Activated T-cell treated with anti-CD3 and anti-CD28 coated beads, Interleukin-2, amount 50 U/mL, for 72 hours (primary cell): ENCODE measurements at places on chromosomes 12 and 14. TPM values are rescaled to one million over a fixed set of nuclear protein-coding genes. Genes with fewer than 3 reads are reported as not detected.

- no peaks in the 10 kb centered on the region for H3K36me3 ChIP-seq
- H3K27ac ChIP-seq = no peak overlapping the region
- H3K4me3 ChIP-seq = no peak overlapping the region
- H3K27me3 ChIP-seq = no peaks in the 10 kb centered on the region
Observed at GRCh38 chr14:104686624-104687517, 2.5 kb upstream of the INF2 start.

DNA sequence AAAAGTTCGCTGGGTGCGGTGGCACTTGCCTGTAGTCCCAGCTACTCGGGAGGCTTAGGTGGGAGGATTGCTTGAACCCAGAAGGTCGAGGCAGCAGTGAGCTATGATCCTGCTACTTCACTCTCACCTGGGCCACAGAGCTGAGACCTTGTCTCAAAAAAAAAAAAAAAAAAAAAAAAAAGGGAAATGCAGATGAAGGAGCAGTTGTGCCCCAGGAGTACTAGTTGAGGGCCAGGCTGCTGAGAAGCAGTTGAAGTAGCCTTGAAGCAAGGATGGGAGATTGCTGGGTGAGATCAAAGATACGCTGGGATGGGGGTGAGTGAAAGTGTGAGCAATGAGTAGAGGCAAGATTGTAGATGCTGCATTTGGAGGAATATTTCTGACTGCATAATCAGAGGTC, 93.4 kb upstream of the DNM1L start:
- H3K4me3 ChIP-seq = no peak overlapping the region
- DNase-seq = no peak
- no peaks in the 10 kb centered on the region for H3K36me3 ChIP-seq
- peaks cover 63% of the 10 kb centered on the region for H3K4me1 ChIP-seq
- H3K27ac ChIP-seq = peak overlapping the region; percentile 30

Gene CPNE8
- total RNA-seq = 3.1 TPM

DNA sequence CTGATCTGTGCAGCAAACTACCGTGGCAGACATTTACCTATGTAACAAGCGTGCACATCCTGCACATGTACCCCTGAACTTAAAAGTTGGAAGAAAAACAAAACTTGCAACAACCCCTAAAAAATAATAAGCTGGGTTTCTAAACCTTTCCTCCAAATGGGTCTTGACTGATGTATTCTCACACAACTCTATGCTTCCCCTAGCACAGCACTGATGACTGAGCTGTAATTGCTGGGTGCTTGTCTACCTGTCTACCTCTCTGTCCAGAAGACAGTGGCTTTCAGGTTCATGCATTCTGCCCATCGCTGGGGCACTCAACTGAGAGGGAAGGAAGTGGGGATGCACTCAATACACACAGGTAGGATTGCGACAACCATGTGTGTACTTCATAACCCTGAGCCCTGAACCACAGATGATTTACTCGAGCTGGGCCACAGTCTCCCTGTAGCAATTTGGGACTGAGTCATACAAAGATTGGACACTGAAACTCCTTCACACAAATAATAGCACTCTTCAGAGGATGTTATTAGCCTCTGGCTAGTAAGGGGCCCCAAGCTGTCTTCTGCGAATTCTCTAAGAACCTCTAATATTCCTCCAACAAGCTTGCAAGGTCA, 44.8 kb upstream of the TMPO start:
- DNase-seq = no peak
- H3K36me3 ChIP-seq = no peaks in the 10 kb centered on the region
- H3K27ac ChIP-seq = no peak overlapping the region
- H3K4me1 ChIP-seq = peaks cover 12% of the 10 kb centered on the region
- peaks cover 6% of the 10 kb centered on the region for H3K27me3 ChIP-seq

DNA sequence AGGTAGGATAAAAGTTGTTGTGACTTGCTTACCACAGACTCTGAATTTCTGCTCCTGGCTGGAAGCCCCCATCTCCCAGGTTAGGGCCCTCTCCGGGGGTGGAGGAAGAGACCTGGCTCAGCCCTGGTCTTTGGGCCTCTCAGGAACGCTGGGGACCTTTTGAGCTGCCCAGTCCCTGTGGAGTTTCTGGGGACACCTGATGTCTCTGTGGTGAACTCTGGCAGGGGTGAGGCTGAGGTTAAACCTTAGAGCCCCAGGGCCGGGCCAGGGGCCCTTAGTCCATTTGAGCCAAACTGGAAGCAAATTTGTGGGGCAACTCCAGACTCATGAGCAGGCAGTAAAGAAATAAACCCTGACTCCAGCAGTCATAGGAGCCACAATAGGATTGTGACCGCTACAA, 112.1 kb downstream of the ADGRD1 start:
- no peaks in the 10 kb centered on the region for H3K36me3 ChIP-seq
- no peak overlapping the region for H3K27ac ChIP-seq
- no peaks in the 10 kb centered on the region for H3K4me1 ChIP-seq
- no peak overlapping the region for H3K4me3 ChIP-seq
- no peak for DNase-seq

DNA sequence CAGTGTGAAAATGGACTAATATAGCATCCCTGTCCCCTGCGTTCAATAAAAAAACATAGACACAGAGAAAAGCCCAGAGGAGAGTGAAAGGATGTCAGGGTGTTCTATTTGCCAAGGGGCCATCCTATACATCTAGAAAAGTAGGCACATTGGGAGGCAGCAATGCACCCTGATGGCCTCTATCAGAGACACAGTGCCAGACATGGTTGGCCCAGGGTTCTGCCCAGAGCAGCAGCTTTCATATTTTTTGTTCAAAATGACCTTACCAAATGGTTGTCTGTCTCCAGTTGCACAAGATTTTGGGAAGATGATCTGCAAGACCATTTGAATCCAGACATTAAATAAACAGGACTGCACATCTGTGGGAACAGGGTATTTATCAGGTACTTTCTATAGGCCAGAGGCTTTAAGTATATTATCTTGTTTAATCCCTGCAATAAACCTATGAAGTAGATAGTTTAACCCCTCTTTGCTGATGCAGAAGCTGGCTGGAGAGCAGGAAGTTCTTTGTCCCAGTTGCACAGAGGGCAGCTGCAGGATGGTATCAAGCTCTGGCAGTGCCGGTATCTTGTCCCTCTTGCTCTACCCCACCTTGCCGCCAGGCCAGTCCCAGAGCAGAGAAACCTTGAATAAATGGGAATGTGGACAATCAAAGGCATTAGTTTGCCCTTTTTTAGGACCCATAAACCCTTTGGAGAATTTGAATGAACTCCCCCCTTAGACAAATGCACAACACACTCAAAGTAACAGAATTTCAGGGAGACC, 171.8 kb upstream of the PWP1 start:
- no peak overlapping the region for H3K27ac ChIP-seq
- H3K27me3 ChIP-seq = no peaks in the 10 kb centered on the region
- no peak for DNase-seq
- peaks cover 3% of the 10 kb centered on the region for H3K36me3 ChIP-seq
- no peak overlapping the region for H3K4me3 ChIP-seq
